ENCODE measurements at places on chromosomes 2 and 18.

GRCh38 chr18:79819968-79820351, 22.2 kb downstream of the KCNG2 start:
- peaks cover 70% of the 10 kb centered on the region for H3K4me1 ChIP-seq
- no peaks in the 10 kb centered on the region for H3K27me3 ChIP-seq
- DNase-seq: peak; percentile 87
- H3K36me3 ChIP-seq: no peaks in the 10 kb centered on the region
- peak overlapping the region; percentile 35 for H3K4me3 ChIP-seq

DNA sequence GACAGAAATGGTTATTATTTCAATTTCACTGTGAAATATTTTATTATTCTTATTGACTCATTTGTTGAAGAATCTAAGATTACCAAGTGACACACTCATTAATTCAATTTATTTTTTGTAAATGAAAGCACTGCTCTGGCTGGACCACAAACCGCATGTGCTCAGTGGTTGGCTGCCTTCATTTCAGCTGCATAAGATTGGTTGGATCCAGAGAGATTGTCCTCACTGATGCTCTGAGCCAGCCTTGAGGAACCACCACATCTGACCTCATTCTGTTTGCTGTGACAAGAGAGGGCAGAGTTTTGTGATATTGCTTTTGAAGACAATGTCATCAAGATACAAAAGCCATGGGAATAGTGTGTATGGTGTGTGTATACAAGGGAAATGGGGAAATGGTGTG, 192.1 kb downstream of the CYRIA start:
- H3K27me3 ChIP-seq: no peaks in the 10 kb centered on the region
- H3K27ac ChIP-seq: no peak overlapping the region
- H3K4me3 ChIP-seq: no peak overlapping the region
- no peaks in the 10 kb centered on the region for H3K4me1 ChIP-seq
- DNase-seq: no peak

DNA sequence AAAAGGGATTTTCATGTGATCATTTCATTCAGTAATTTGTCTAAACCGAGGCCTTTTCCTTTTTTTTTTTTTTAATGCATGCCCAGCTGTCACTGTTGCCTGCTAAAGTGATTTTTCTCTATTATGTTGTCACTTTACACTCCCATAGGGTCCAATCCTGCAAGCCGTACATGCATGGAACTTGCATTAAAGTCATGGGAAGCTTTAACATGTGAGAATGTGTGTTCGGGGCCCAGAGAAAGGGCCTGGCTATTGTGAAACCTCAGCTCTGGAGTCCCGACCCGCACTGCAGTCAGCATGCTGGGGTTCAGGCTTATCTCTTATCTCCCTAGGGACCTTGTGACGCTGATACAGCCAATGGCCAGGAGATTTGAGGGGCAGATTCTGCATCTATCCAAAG, 474.6 kb downstream of the SLC4A3 start:
- H3K4me3 ChIP-seq: no peak overlapping the region
- no peak for DNase-seq
- no peaks in the 10 kb centered on the region for H3K4me1 ChIP-seq
- no peak overlapping the region for H3K27ac ChIP-seq
- no peaks in the 10 kb centered on the region for H3K36me3 ChIP-seq
- no peaks in the 10 kb centered on the region for H3K27me3 ChIP-seq

DNA sequence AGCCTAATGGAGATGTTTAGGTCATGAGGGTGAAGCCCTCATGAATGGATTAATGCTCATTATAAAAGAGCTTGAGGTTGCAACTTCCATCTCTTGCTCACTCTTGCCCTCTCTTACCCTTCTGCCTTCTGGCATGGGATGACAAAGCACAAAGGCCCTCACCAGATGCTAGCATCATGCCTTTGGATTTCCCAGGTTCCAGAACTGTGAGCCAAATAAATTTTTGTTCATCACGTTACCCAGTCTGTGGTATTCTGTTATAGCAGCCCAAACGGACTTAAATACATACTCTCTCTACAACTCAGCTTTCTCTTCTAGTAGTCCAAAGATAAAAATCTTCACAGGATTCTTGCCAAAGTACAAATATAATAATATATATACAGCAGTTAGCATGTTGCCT, 75.8 kb downstream of the LNPK start:
- H3K4me3 ChIP-seq: no peak overlapping the region
- peaks cover 5% of the 10 kb centered on the region for H3K36me3 ChIP-seq
- DNase-seq: no peak
- no peaks in the 10 kb centered on the region for H3K4me1 ChIP-seq
- no peak overlapping the region for H3K27ac ChIP-seq
- H3K27me3 ChIP-seq: no peaks in the 10 kb centered on the region

- no peaks in the 10 kb centered on the region for H3K27me3 ChIP-seq
- H3K4me3 ChIP-seq: no peak overlapping the region
- peak; percentile 1 for DNase-seq
- H3K27ac ChIP-seq: no peak overlapping the region
- H3K36me3 ChIP-seq: no peaks in the 10 kb centered on the region
Measured at GRCh38 chr2:42060028-42060427, 12.2 kb downstream of the PKDCC start.

DNA sequence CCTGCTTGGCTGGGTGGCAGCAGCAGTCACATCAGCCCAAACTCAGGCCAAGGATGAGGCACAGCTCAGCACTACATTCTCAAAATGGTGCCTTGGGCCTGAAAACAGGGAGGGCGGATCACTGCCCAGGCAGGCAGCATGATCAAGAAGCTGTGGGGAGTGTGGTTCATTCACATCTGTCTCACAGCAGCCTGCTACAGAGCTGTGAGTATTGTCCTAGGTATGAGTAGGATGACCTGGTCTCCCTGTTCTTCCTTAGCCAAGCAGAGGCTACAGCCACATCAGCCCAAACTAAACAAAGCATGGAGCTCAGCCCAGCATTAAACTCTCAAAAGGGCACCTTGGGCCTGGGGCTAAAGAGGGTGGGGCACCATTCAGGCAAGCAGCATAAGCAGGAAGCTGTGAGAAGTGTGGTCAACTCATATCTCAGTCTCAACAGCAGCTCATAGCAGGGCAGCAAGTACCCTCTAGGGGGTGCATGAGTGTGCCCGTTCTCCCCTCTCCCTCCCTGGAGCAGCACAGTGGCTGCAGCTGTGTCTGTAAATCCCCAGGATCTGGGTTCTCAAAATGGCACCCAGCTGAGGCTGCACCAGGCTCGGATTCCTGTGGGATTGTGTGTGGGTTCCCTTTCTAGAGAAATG, 139.6 kb downstream of the TRABD2A start:
- no peaks in the 10 kb centered on the region for H3K36me3 ChIP-seq
- no peaks in the 10 kb centered on the region for H3K4me1 ChIP-seq
- peak; percentile 5 for DNase-seq
- H3K4me3 ChIP-seq: no peak overlapping the region

GRCh38 chr2:8303322-8303832, 378.5 kb upstream of the ID2 start:
- DNase-seq: peak; percentile 89
- no peak overlapping the region for H3K4me3 ChIP-seq
- H3K4me1 ChIP-seq: peaks cover 100% of the 10 kb centered on the region
- peak overlapping the region; percentile 84 for H3K27ac ChIP-seq
- no peaks in the 10 kb centered on the region for H3K27me3 ChIP-seq

DNA sequence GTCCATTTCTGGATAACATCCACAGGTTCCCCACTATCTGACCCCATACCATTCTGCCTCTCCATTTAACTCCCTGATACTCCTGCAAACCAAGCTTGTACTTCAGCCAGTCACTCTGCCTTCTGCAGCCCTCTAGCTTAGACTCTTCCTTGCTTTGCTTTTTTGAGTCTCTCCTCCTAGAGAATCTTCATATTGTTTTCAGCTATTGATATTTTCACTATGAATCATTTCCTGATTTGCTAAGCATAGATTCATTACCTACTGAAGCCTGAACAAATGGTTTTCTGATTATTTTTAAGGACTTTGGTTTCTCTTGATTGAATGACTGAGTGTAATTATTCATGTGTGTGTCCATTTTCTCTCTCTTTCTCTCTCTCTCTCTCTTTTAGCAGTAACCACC, 2102.3 kb upstream of the CELF4 start:
- no peak overlapping the region for H3K4me3 ChIP-seq
- H3K27me3 ChIP-seq: no peaks in the 10 kb centered on the region
- no peaks in the 10 kb centered on the region for H3K36me3 ChIP-seq

DNA sequence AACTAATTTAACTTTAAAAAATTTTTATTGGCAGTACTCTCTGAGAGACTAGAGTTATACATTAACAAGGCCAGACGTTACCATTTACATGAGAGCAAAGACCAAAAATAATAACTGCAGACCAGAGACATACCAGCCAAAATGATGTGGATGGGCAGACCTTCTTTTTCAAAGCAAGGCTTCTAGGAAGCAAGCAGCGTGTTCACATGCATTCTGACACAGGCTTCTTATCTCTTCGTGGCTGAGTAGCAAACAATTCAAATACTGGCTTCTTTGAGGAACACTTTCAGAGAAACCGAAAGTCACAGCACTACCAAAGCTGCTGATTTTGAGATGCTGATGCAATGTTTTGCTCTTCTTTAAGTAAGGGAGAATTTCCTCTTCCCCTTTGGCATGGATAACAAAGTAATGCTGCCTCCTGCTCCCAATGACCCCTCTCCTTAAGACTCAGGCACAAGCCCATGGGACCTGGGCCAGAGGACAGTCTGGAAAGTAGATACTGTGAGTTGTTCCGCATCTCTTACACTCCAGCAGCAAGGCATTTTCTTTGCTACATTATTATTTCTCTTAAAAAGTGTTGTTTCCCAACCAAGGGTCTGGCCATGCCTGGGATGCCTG, 181.9 kb downstream of the MREG start:
- H3K27me3 ChIP-seq: no peaks in the 10 kb centered on the region
- DNase-seq: peak; percentile 56
- peak overlapping the region; percentile 43 for H3K27ac ChIP-seq
- H3K36me3 ChIP-seq: no peaks in the 10 kb centered on the region

DNA sequence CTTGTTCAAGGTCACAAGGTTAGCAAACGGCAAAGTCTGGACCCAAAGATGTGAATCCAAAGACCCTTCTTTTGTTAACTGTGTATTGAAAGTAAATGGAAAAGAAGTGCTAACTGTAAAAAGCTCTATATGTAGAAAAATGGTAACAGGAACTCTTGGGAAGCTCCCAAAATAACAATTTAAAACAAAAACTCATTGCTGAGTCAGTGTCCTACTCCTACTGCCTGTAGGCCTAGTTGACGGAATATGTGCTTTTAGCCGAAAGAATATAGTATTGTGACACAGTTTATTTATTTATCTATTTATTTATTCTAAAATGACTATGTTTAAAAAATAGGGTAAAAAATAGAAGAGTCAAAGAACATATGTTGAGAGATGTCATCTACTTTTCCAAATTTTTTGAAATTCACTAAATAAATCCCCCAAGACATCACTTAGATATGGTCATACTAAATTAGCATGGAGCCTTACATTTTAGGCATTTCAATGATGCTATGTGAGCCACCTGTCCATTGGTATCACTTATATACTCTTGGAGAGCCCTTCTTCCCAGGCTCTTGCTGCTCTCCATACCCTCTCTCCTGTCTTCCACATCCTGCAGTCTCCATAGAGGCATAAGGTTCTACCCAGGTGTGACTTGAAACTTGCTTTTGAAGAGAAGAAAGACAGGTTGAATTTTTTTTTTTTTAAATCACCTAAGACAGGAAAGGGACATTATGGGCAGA, 13.7 kb downstream of the COL5A2 start:
- no peaks in the 10 kb centered on the region for H3K4me1 ChIP-seq
- H3K27ac ChIP-seq: no peak overlapping the region
- no peaks in the 10 kb centered on the region for H3K36me3 ChIP-seq
- DNase-seq: no peak
- H3K4me3 ChIP-seq: no peak overlapping the region
- no peaks in the 10 kb centered on the region for H3K27me3 ChIP-seq

DNA sequence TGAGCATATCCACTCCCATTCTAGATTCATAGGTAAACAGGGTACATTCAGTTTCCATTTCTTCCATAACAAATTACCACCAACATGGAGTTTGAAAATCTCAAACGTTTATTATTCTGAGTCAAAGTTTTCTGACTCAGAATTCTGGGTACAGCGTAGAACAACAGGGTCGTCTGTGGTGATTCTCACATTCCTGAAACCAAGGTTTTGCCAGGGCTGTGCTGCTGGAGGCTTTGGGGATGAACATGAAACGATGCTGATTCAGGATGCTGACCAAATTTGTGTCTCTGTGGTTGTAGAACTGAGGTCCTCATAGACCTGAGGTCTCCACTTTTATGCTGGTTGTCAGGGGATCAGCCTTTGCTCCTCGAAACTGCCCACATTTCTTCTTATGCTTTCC, 255.7 kb downstream of the DSEL start:
- H3K36me3 ChIP-seq: no peaks in the 10 kb centered on the region
- no peak overlapping the region for H3K4me3 ChIP-seq
- DNase-seq: no peak
- H3K4me1 ChIP-seq: peaks cover 8% of the 10 kb centered on the region

DNA sequence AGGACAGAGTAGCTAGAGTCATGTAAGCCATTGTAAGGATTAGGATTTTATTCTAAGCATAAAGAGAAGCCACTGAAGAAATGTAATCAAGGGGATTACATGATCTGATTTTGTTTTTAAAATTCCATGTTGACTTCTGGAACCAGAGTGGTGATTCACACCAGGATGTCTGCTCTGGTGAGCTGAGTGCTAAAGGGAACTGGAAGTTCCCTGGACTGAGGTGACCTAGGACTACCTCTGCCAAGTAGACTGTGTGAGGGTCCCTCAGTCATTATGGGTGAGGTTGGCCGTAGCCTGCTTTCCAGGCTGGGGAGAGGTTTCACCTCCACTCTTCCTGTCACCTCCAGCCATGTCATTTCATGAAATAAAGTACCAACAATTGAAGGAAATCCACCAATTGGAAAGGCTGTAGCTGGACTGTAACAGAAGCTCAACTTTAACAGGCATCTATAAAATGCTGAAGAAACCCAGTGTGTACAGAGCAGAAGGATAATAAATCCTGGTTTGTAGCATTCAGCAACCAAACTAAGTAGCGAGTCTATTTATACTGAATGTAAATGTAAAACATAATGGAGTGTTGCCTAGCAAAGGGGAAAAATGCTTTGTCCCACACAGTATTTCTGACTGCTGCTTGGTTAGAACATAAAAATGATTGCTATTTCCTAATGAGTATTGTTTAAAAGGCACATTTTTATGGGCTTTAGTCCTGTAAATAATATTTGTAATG, 507.4 kb upstream of the PKDCC start:
- no peaks in the 10 kb centered on the region for H3K27me3 ChIP-seq
- H3K27ac ChIP-seq: no peak overlapping the region
- no peaks in the 10 kb centered on the region for H3K4me1 ChIP-seq
- no peak for DNase-seq
- no peaks in the 10 kb centered on the region for H3K36me3 ChIP-seq
- H3K4me3 ChIP-seq: no peak overlapping the region

DNA sequence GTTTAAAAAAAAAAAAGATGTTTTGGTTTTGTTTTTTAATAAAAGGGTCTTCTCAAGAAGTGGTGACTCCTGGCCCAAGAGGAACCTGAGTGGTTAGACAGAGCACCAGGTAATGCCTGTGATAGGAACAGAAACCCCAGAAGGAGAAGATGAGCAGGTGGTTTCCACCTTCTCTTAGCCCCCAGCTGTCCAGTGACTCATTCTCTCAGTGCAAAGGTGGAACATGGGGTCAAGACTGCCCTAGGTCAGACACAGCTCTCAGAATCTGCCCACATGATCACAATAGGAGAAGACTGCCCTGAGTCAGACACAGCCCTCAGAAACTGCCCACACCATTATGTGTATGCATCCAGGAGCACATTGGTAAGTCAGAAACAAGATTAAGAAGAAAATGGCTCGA, 61.8 kb downstream of the TBC1D8 start:
- peak; percentile 20 for DNase-seq
- H3K4me3 ChIP-seq: no peak overlapping the region
- no peaks in the 10 kb centered on the region for H3K27me3 ChIP-seq
- H3K27ac ChIP-seq: no peak overlapping the region
- H3K4me1 ChIP-seq: peaks cover 8% of the 10 kb centered on the region

GRCh38 chr2:181430406-181431118, 26.6 kb upstream of the ITGA4 start:
- H3K36me3 ChIP-seq: no peaks in the 10 kb centered on the region
- H3K27ac ChIP-seq: no peak overlapping the region
- no peaks in the 10 kb centered on the region for H3K27me3 ChIP-seq
- H3K4me1 ChIP-seq: peaks cover 7% of the 10 kb centered on the region
- H3K4me3 ChIP-seq: no peak overlapping the region
